ENCODE measurements at places on chromosomes 12 and 14.

- DNase-seq, result no peak
Measured at GRCh38 chr12:97642911-97643310, 180.3 kb downstream of the RMST start.

- DNase-seq, result no peak
Measured at GRCh38 chr14:67971627-67972625, 152.3 kb downstream of the RAD51B start.

GRCh38 chr12:70659077-70659606, 21.9 kb upstream of the PTPRB start:
- DNase-seq, result no peak

DNA sequence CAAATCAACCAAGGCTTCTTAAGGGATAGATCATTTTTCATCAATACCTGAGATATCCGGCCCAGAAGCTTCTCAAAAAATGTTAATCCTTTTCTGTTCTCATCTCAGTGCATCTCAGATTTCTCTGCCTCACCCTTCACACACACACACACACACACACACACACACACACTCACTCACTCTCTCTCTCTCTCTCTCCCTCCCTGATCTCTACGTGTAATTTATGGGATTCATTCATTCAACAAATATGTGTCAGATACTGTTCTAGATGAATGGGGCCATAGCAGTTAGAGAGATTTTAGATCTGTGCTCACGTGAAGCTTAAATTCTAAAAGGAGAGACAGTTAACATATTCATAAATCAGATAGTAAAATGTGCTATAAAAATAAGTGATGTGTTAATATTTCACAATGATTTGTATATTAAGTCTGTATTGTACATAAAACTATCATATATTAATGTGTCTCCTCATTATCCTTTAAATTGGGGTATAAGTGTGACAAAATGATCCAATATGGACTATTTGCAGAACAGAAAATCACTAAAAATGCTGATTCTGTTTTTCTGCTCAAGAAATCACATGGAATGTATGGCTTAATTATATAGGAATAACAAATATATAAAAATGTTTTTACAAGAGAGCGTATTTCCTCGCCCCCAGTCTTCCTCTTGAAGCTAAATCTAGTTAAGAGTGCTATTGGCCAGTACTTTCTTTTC, 7.3 kb upstream of the FRMD6 start:
- DNase-seq, result no peak

DNA sequence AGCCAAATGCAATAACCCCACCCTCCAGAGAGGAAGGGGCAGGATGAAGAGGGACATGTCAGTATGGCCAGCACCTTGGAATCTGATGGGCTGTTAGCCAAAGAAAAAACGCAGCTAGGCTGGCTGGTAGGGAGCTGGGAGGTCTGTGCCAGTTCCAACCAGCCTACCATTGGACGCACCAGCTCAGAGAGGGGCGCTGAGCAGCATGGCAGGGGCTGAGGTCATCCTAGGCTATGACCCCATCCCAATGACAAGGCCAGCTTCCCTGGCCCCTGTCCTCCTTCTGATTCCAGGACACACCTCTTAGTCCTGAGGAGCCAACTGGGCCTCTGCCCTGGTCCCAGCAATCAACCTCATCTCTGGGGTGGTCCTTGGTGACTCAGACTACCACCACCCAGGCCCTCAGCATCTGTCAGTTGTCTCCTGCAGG, 12.2 kb downstream of the ACTN1 start:
- no peak for DNase-seq

- no peak for DNase-seq
Measured at GRCh38 chr14:28765169-28765830, 1.3 kb upstream of the FOXG1 start.

GRCh38 chr12:72511906-72512305, 239.7 kb downstream of the TRHDE start:
- DNase-seq, result no peak

- no peak for DNase-seq
Measured at GRCh38 chr12:122040579-122041386, 19.1 kb downstream of the BCL7A start.

DNA sequence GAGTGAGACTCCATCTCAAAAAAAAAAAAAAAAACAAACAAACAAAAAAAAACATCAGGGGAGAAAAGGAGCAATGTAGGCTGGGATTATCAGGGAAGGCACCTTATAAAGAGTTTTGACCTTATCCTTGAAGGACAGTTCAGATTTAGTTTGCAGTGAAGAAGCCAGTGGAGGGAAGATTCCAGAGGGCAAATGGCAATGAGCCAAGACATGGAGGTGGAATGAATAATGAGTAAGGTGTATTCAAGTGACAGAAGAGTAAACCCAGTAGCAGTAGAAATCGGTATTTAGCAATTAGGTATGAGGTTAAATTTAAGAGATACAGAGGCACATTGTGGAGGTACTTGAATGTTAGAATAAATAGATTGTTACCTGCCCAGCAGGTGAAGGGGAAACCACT, 2.2 kb upstream of the DUSP16 start:
- no peak for DNase-seq

DNA sequence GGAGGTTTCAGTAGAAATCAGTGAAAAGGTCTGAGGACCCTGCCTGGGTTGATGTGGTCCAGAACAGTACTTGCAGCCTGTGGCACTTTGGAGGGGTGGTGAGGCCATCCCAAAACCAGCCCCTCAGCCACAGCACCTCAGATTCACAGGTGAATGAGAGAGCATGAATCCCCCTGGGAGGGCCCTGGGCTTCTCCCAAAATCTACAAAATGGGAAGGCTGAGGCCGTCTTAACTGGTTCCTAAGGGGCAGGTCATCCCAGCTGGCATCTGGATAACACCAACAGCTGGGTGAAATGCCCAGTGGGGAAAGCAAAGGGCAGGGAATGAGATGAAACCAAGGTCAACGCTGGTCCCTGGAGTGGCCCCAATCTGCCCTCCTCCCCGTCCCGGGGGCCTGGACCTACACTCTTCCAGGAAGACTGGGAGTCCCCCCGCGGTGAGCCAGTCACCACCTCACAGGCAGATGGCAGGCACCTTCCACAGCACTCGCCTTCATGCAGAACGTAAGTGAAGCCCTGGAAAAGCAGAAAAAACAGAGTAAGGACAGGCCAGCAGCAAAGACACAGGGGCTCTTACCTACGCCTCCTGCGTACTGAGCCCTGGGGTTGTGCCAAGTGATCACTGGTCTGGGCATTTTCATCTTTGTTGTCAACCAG, 26.3 kb upstream of the ANO2 start:
- no peak for DNase-seq
